ENCODE measurements at places on chromosomes 7 and 10. TPM values are rescaled to one million over a fixed set of nuclear protein-coding genes. Genes with fewer than 3 reads are reported as not detected.

- no peak for DNase-seq
- no peaks in the 10 kb centered on the region for H3K36me3 ChIP-seq
- no peak overlapping the region for H3K4me3 ChIP-seq
These were observed 428 bp downstream of the CALML5 start for GRCh38 chr10:5498791-5499492.

GRCh38 chr10:7133958-7134357 lies 276.9 kb downstream of the SFMBT2 start:
- no peak for DNase-seq
- no peaks in the 10 kb centered on the region for H3K27me3 ChIP-seq
- H3K4me1 ChIP-seq = no peaks in the 10 kb centered on the region
- no peaks in the 10 kb centered on the region for H3K36me3 ChIP-seq

GRCh38 chr10:6217611-6218010 lies 14.9 kb downstream of the PFKFB3 start:
- H3K36me3 ChIP-seq = peaks cover 40% of the 10 kb centered on the region
- H3K27me3 ChIP-seq = no peaks in the 10 kb centered on the region
- H3K27ac ChIP-seq = no peak overlapping the region

DNA sequence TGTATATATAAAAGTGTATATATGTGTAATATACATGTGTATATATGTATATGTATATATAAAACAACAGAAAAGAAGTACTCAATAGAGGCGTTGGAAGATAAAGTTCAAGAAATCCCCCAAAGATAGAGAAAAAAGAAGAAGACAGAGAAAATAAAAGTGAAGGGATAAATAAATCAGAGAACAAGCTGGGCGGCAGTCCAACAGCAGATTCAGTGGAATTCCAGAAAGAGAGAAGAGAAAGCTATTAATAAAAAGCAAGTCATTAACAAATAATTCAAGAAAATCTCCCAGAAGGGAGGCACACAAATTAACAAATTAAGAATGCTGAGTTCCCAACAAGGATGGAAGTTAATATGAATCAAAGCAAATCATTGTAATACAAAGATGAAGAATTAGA lies 59.3 kb upstream of the RNF148 start:
- no peaks in the 10 kb centered on the region for H3K36me3 ChIP-seq
- no peaks in the 10 kb centered on the region for H3K27me3 ChIP-seq
- H3K27ac ChIP-seq = no peak overlapping the region
- no peak for DNase-seq
- H3K4me3 ChIP-seq = no peak overlapping the region
- H3K4me1 ChIP-seq = no peaks in the 10 kb centered on the region

DNA sequence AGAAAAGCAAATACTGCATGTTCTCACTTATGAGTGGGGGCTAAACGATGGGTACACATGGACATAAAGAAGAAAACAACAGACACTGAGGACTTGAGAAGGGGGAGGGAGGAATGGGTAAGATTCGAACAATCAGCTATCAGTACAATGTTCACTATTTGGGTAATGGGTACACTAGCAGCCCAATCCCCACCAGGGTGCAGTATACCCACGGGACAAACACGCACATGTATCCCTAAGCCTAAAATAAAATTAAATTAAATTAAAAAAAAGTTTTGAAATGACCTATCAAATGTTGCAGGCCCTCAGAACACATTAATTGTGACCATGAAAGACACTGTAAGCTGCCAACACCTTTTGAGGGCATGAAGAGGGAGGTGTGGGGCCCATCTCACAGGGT lies 316.0 kb downstream of the WDR37 start:
- no peaks in the 10 kb centered on the region for H3K27me3 ChIP-seq
- H3K4me1 ChIP-seq = no peaks in the 10 kb centered on the region
- no peak overlapping the region for H3K4me3 ChIP-seq

- no peaks in the 10 kb centered on the region for H3K4me1 ChIP-seq
These were observed 765 bp downstream of the CELF2 start for GRCh38 chr10:11018432-11018841.

DNA sequence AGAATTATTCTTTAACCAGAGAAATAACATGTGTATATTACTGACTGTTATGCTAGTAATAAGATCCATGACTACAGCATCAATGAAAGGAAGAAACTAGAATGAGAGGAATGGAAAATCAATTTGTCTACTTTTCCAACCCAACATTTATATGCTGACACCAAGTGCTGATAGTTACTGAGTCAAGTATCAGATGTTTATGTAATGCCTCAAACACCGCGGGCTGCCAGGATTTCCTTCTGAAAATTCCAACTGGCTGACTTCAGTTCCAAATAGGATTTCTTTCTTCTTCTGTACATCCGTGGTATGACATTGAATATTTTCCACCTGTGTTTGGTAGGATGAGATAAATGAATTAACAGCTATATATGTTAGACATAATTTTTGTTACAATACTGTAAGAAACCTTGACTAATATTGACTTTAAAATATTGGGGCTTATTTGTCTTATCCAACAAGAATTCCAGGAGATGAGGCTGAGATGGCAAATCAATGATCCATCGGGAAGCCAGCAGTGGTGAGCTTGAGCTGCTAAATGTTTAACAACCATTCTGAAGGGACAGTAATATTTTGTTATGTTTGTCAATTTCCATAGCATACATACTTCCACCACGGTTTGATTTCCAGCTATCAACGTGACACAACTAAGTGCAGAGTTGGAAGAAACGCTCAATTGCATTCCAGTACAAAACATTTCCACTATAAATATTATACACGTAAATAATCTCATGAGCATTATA lies 435.2 kb upstream of the AUTS2 start:
- no peaks in the 10 kb centered on the region for H3K27me3 ChIP-seq
- H3K27ac ChIP-seq = no peak overlapping the region
- no peak overlapping the region for H3K4me3 ChIP-seq
- no peak for DNase-seq
- H3K4me1 ChIP-seq = no peaks in the 10 kb centered on the region

EPHA1 gene
- total RNA-seq = under 0.01 TPM

GDF10 gene
- total RNA-seq = 25.1 TPM

DNA sequence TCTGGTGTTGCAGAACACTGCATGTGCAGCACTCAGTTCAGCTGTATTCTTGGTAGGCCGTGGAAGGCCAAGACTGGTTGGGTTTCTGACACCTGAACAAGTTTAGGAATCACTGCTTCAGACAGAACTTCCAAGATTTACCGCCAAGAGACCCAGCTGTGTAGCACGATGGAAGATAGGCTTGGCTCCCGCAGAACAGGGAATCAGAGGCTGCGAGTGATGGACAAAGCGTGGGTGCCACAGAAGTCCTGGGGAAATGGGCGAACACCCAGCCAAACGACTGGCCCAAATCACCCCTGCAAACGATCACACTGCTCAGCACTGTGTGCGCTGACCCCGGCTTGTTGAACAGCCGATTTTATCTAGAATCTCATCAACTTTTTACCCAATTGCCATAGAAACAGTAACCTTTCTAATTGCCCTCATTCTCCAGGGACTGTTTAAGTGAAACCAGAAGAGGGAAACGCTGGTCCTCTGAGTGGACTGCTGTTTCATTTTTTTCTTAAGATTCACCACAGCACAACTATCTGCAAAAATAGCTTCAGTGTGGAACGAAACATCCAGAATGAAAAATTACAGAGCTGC lies 17.9 kb downstream of the ZFAND2A start:
- H3K27me3 ChIP-seq = no peaks in the 10 kb centered on the region
- no peak overlapping the region for H3K27ac ChIP-seq
- H3K4me3 ChIP-seq = no peak overlapping the region
- no peak for DNase-seq

MNX1 gene
- total RNA-seq = not detected

GRCh38 chr10:62433901-62434300 lies 59.7 kb downstream of the ZNF365 start:
- no peaks in the 10 kb centered on the region for H3K36me3 ChIP-seq
- peaks cover 7% of the 10 kb centered on the region for H3K4me1 ChIP-seq
- H3K27me3 ChIP-seq = no peaks in the 10 kb centered on the region
- H3K27ac ChIP-seq = no peak overlapping the region
- H3K4me3 ChIP-seq = no peak overlapping the region
- no peak for DNase-seq

GRCh38 chr7:35259523-35259908 lies 5.6 kb upstream of the TBX20 start:
- no peak overlapping the region for H3K4me3 ChIP-seq
- no peak for DNase-seq
- no peaks in the 10 kb centered on the region for H3K36me3 ChIP-seq
- H3K27ac ChIP-seq = no peak overlapping the region
- peaks cover 29% of the 10 kb centered on the region for H3K27me3 ChIP-seq
